ENCODE measurements at places on chromosomes 13 and 19. TPM values are rescaled to one million over a fixed set of nuclear protein-coding genes. Genes with fewer than 3 reads are reported as not detected.

DNA sequence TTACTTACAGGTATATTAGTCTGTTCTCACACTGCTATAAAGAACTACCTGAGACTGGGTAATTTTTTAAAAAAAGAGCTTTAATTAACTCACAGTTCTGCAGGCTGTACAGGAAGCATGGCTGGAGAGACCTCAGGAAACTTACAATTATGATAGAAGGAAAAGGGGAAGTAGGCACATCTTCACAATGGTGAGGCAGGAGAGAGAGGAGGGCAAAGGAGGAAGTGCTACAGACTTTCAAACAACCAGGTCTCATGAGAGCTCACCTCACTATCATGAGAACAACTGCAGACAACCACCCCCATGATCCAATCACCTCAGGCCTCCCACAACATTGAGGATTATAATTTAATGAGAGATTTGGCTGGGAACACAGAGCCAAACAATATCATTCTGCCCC lies 511.7 kb downstream of the SLITRK6 start:
- no peak for DNase-seq

GRCh38 chr19:10654610-10655456 lies 687 bp downstream of the ILF3 start:
- DNase-seq, result peak; percentile 80

DNA sequence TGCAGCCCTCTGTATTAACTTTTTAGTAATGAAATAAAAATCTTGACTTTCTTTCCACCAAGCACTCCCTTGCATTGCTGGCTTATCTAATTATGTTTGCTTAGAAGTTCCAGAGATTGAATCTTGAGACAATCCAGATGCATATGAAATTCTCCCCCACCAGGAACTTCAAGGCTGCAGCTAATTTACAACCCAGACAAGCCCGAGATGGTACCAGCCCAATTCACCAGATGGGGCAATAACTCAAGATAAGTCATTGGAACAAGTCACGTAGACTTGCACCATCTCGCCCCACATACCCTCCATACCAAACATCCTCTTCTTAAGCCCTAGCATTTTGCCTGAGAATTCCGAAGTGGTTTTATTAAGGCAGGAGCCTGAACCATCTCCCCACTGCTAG lies 29.0 kb downstream of the UTP14C start:
- DNase-seq, result no peak

GRCh38 chr19:2329501-2329916 lies 1.0 kb downstream of the SPPL2B start:
- DNase-seq, result no peak

DNA sequence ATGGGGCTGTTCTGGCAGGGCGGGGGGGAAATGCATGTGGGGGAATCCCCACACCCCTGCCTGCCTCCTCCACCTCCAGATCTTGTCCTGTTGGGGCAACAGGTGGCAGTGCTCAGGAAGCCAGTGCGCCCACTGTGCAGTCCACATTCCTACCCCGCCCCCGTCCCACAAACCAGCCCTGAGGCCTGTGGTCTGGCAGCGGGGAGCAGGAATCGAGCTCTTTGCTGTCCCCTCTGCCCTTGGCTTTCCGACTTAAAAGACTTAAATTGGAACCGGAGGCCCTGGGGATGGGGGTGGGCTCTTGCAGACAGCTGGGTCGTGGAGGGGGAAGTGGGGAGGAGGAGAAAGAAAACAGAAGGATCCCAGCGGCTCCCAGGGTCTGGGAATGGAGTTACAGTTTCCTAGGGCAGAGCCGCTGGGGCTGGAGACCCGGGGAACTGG lies 4.3 kb downstream of the NANOS3 start:
- DNase-seq, result no peak

- DNase-seq, result no peak
Measured at GRCh38 chr19:45322744-45323281, at the start of gene CKM. CKM (minus strand) TSS chr19:45322875; CDS start chr19:45319713, 3,162 bp downstream.

GRCh38 chr19:14366529-14366928 lies 14.7 kb upstream of the ADGRE5 start:
- DNase-seq, result no peak

- no peak for DNase-seq
Measured at GRCh38 chr19:28471731-28472510, 741.0 kb downstream of the UQCRFS1 start.

The ZNF225 gene
- 7.6 TPM for total RNA-seq

The SELENOV gene
- not detected for total RNA-seq
